ENCODE measurements at places on chromosomes 6 and 20. TPM values are rescaled to one million over a fixed set of nuclear protein-coding genes. Genes with fewer than 3 reads are reported as not detected.
A peak's percentile ranks its signal among the peaks of the same experiment; 100 is the strongest.

The HSPA1L gene
- total RNA-seq = 1.3 TPM

The DEFB121 gene
- not detected for total RNA-seq

The POU5F1 gene
- total RNA-seq = 1.8 TPM

DNA sequence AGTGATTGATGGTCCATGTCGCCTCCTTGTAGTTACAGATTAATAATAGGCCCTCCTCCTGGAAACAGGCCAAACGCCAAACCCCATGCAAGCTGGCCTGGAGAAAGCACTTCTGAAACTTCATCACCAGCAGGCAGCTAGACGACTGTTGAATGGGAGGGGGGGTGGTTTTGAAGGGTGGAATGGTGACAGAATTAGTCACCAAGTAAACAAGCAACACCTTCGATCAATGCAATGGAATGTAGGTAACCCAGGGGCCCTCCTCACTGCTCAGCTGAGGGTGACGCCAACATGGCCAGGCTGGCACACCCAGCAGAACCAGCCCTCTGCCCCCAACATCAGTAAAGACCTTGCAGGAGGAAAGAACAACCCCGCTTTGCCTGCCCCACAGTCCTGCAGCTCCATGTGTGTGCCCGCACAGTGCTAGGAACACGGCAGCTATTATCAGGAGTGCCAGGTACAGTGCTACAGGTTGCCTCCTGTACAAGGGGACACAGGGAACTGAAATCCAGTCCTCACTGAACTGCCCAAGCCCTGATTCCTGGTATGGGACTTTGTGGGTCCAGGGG lies 2.7 kb downstream of the BCAS1 start:
- no peak for DNase-seq

- DNase-seq = no peak
Observed at GRCh38 chr6:15363164-15363522, 117.3 kb downstream of the JARID2 start.

DNA sequence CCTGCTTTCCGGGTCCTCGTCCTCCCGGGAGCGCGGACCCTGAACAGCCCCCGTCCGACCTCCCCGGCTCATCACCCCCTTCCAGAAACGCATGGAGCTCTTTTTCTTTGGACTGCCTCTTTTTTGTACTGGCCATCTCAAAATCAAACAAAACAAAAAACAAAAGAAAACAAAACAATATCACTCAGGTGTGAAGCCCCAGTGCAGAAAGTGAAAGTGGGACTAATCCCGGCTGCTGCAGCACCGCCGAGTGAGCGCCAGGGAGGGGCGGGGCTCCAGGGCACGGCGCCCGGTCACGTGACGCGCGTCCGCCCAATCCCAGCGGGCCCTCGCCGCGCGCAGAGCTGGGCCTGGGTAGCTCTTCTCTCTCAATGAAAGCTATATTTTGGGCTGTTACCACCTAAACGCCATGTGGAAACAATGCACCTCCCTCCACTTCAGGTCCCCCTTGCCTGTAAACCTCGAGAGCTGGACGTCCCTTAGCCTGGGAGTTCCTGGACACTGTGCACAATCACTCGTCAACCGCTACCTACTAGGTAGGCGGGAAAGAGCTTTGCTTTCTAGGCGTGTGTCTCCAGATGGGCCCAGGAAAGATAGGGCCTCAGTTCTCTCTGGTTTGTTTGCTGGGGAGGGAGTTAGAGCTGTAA lies 93.7 kb upstream of the PRDM1 start:
- DNase-seq = peak; percentile 97

DNA sequence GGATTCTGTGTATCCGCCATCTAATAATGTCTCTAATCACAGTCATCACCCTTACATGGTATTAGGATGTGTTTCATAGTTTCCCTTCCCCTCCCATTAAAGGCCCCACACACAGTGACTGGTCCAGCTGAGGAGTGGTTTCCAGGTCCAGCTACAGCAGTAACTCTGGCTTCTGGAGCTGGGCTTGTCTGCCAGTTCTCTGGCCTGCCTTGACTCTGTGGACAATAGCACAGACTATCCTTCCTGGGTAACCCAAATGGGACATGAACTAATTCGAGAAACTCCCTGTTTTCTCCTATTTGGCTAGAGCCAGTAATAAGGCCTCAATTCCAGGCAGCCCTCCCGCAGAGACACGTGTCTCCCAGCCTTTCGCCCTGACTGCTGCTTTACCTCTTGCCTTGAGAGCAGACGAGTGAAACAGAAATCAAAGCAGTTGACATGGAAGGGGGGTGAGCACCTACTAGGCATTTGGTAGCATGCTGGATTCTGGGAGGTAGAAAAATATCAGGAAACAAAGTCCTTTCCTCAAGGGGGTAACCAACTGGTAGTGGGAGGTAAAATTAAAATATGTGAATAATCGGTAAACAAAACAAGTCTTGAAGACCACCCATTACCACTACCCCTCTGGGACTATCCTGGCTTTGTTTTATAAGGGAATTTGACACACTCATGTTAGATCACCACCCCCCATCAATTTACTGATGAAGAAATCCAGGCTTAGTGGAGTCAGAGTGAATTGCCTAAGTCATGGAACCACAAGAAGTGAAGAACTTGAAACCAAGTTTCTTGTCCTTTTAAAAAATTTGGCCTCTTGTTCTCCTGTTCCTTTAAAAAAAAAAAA lies 1.2 kb downstream of the TRAF3IP2 start:
- DNase-seq = peak; percentile 91

- no peak for DNase-seq
Observed at GRCh38 chr20:20668639-20669038, 43.8 kb downstream of the RALGAPA2 start.

GRCh38 chr6:125107048-125107447 lies 46.5 kb upstream of the TPD52L1 start:
- DNase-seq = no peak

DNA sequence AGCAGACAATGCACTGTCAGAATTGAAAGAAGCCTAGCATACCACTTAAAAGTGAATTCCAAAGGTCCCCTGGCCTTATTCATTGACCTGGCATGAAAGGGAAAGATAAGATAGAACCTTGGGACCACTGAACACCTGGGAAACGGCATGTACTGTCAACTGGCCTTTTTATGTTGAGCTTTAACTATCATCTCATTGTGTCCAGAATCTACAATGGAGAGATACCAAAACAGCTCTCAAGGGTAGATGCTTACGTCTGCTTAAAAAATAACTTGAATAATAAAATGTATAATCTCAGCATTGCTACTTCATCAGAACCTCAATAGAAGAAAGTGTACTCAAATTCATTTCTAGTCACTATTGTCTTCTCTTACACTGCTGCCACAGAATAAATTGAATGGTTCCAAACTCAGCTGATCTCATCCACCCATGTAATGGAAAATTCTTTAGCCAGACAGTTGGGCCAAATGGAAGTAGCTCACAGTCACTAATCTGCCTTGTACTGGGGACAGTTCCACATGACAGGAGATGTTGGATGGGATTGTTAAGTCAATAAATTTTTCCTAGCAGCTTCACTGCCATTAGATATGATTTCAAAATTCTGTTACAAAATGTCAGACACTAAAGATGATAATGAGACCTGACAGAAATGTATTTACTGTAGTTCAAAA lies 93.8 kb downstream of the MLIP start:
- no peak for DNase-seq

GRCh38 chr6:155121699-155122098 lies 126.6 kb downstream of the TIAM2 start:
- peak; percentile 87 for DNase-seq

DNA sequence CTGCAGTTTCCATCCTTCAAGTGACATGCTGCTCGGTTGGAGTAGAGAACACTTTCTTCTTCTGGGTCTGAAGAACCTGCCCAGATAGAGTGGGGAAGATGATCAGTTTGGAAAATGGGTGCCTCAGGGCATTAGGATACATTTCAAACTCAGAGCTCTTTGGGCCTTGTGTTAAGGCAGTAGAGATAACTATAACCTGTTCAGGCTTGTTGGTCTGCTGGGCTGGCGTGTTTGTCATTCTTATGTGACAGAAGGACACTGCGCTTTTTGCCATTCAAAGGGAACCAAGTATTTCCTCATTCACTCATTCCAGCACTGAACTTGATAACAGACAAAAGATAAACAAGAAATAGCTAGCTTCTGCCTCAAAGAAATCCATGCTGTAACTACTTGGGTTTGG lies 3.8 kb downstream of the TOMM34 start:
- no peak for DNase-seq

- DNase-seq = no peak
Observed at GRCh38 chr6:66568271-66568670, 861.2 kb upstream of the EYS start.

GRCh38 chr6:128365520-128366160 lies 154.8 kb downstream of the PTPRK start:
- no peak for DNase-seq

GRCh38 chr6:48713612-48714011 lies 602.6 kb upstream of the PTCHD4 start:
- DNase-seq = no peak

DNA sequence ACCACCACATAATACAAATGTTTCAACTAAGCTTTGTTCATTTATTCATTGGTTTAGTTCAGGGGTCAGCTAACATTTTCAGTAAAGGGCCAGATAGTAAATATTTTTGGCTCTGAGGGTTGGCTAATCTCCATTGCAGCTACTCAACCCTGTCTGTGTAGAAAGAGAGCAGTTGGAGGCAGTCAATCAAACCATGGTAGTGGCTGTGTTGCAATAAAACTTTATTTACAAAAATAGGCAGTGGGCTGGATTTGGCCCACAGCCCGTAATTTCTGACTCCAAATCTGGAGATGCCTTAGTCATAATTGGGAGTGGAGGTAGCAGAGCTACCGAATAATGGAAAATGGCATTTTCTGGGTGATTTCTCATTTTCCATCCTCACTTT lies 242.5 kb upstream of the ZFP64 start:
- no peak for DNase-seq

- DNase-seq = no peak
Observed at GRCh38 chr20:41320976-41321375, 3.4 kb upstream of the ZHX3 start.

DNA sequence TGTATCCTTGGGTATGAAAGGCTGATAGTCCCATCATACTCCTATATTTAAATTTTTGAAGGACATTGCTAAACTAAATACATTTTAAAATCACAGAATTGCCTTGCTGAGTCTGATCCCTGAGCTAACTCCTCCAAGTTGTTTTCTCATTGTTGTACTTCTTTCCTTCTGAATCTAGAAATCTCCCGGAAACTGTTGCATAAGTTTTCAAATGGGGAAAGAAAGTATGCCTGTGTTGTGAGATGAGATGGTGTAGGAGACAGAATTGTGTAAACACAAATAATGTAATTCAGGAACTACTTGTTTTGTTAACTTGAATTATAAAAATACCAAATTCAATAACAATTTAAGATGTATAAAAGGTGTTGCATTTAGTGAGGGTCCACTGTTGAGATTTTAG lies 7.3 kb downstream of the PNRC1 start:
- no peak for DNase-seq

DNA sequence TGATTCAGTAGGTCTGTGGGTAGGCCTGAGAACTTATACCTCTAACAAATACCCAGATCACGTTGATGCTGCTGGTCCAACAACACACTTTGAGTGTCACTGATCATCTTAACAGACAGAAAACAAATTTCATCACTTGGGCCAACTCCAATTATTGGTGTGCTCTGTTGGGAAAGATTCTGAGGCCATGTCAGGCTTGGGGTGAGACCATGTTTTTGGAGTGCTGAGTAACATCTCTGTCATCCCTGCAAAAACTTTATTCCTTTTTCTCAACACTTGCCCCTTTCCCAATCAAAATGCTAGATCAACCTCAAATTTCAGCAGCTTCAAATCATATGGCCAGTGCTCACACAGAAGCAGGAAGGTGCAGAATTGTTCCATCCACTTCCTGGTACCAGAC lies 108.8 kb upstream of the TENT5A start:
- no peak for DNase-seq

DNA sequence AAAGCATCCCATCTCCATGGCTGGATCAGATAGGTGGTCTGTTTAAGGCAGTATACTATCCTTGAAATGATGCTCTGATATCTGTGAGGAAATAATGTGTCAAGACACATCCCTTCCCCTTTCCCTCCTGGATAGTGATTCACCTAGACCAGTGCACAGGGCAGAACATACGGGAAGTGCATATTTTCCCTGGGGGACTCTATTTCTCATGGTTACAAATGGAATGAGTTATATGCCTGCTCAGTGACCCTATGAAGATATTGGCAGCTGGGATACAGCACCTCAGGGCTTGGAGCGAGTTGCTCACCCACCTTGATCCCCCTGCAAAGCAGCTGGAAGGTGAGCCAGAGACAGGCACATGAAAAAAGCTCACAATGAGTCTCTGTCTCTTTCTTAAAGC lies 67.5 kb upstream of the PRL start:
- DNase-seq = no peak

DNA sequence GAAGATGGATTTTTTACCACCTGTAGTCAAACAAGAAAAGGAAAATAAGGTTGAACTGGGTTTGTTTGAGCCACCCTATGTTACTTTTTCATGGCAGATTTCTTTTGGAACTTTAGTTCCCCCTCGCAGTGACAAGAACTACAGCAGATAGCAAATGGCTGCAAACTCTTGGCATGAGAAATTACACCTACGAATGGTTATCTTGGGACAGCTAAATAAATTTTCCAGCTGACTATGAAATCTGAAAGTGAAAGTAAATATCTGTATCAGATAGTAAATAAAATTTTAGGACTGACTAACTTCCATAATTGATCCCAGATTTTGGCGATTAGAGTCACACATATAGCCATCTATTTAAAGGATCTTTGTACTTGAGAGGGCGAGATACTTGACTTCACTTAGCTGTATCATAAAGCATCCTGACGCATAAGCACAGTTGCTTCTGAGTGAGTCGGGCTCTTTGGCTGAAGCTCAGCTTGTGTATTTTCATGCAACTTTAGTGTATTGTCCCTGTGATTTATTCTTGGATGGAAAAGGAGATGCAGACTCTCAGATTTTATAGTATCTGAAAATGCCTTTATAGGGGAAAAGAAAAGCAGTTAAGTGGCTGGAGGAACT lies 125.3 kb upstream of the B3GAT2 start:
- no peak for DNase-seq

DNA sequence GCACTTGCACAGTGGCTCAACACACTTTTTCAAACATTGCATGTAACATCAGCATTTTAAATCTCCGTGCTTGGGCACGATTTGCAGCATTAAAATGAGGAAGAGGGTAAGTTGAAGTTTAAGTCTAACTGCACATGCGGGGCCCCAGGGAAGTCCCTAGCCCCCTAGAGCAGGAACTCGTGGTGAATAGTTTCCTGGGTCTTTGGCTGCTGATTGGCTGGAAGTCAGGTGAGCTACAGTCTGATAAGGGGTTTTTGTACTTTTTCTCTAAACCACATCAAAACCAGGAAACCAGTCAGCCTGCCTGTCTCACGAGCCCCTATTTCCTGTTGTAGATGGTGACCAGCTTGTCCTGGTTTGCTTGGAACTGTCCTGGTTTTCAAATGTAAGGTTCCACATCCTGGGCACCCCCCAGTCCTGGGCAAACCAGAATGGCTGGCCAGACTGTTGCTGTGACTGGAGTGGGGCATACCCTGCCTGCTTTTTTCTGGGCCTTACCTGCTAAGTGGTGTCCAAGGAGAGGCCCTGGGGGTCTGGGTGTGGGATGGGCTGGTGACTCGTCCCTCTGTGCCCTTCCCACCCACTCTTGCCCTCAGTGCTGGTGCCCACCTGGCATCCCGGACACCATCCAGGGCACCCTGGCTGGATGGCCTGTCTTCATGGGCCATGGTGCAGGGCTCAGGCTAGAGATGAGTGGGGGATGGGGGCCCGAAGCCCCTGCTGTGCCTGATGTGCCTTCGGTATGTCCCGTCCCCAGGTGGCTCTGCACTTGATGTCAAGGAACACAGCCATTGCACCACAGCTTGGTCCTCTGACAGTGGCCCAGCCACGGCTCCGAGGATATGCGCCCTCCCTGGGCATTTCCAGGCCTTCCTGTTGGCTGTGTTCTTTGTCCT lies 31.8 kb downstream of the SUN5 start:
- peak; percentile 30 for DNase-seq

All from lower leg skin (tissue), 4 donors.